Activated naive CD8-positive, alpha-beta T cell treated with anti-CD3 and anti-CD28 coated beads, Interleukin-2, amount 10 ng/mL, durations not matched to agents 7 days and 5 days (primary cell): ENCODE measurements at places on chromosomes 5 and 9. TPM values are rescaled to one million over a fixed set of nuclear protein-coding genes. Genes with fewer than 3 reads are reported as not detected.

Gene DNAH5
- total RNA-seq = not detected

Gene TICAM2
- total RNA-seq = 1.7 TPM

Gene TLX3
- not detected for total RNA-seq

Gene MEIKIN
- total RNA-seq = 0.55 TPM

Gene SPINK5
- not detected for total RNA-seq

Gene EIF4E1B
- not detected for total RNA-seq

Gene PCDHB16
- total RNA-seq = not detected

Gene ADGRD2
- total RNA-seq = not detected

Gene PCDHAC1
- total RNA-seq = not detected

Gene CATSPER3
- total RNA-seq = 0.44 TPM

Gene TGFBR1
- 82.7 TPM for total RNA-seq

Gene CCDC192
- not detected for total RNA-seq

Gene FOXE1
- total RNA-seq = 0.09 TPM
